ENCODE measurements at places on chromosomes 5 and 9.

GRCh38 chr9:132754236-132754635 is 84.0 kb downstream of the GTF3C4 start:
- no peak for DNase-seq

DNA sequence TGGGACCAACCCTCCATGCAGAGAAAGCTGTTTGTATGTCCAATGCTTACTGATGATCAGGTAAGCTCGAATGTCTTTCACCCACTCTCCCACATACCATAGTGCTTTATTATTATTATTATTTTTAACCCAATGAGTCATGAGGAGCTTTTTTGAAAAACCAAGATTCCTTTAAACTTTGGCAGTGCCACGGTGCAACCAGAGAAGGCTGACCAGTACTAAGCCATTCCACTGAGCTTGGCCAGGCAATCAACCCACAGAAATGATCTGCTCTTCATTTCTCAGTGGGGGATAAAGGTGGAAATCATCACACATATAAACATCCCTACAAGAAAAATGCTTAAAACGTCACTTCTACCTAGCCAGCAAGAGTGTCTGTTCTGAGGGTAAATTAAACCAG is 35.5 kb downstream of the JAKMIP2 start:
- DNase-seq, result no peak

GRCh38 chr5:66450237-66450636 is 146.0 kb upstream of the MAST4 start:
- DNase-seq, result no peak

DNA sequence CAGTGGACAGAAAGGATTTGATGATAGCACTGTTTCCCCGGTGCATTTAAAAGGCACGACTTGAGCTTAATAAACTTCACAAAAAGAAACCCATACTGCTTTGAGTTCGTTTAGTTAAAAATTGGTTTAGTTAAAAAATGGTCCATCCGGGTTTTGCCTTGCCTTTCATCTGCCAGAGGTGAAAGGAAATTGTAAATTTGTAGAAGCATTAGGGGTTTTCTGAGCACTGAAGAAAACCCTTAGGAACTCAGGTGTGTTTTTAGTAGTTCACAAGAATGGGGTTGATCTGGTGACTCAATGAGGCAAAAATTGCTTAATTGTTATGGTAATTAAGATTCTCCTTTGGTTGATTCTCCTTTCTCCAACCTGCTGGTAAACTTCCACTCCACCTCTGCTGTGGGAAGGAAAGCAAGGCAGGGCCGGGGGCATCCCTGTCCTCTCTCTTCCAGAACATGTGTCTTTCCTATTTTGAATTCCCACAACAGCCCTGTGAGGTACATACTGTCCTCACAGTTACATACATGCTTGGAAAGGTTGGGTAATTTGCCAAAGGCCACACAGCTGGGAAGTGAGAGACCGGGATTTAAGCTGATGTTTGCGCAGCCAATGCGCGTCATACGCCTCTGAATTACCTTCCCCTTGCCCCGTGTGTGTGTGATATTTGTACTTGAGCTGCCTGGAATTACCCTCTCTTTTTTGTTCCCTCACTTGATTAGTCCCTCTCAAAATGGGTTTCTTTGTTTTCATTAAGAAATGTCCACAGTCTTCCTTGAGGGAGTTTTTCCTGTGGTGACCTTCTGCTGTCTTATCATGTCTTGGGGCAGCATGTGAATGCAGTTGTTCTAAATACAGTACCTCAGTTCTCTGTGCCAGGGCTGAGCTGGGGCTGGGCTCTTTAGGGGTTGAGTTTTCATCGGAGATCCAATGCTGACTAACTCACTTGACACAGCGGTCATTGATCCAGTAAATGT is 94.4 kb downstream of the ARHGAP26 start:
- no peak for DNase-seq

DNA sequence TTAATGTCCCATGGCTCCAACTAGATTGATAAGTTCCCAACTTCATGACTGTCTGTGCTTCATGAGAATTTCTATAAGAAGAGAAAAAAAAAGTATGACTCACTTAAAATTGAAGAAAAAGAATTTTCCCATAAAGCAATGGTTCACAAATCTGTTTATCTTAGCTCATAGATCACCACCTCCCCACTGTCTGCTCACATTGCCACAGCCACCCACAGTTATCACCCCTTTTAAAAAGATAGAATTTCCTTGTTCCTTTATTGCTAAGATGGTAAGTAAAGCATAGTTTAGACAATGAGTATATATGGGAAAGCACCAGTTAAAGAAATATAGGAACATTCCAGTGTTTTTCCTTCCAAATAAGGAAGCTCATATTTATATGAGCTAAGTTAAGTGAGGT is 67.1 kb downstream of the ALDH7A1 start:
- no peak for DNase-seq

DNA sequence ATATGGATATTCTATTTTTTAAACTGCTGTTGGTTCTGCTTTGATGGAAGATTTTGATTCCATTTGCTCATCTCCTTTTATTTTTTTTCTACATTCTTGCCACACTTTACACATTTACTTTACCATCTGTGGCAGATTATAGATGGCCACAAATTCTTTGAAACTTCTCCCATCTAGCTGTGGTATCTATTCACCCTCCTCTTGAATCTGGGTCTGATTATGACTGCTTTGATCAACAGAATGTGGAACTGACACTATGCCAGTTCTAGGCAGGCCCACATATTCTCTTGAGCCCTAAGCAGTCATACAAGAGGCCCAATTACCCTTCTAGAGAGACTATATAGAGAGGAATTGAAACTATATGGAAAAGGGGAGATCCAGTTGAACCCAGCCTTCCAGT is 439.0 kb upstream of the PTGER4 start:
- DNase-seq, result no peak

GRCh38 chr9:14313378-14313940 is 482 bp downstream of the NFIB start:
- DNase-seq, result no peak

DNA sequence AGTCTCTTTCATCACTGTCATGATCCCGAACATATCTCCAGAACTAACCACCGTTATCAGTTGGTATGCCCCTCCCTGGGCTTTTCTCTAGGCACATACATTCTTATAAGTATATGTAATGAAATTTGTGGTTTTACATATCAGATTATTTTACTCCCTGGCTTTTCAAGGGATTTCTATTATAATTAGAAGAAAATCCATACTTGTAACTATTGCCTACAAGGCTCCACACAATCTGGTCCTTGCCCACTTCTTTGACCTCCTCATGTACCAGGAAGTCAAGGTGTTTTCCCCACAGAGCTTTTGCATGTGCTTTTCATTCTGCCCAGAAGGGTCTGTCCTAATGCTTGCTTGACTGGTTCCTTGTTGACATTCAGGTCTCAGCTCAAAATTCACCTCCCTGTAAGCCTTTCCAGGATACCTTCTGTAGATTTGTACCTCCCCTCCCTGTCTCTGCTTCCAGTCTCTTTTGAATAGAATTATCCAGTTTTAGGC is 33.6 kb upstream of the HSD17B4 start:
- DNase-seq, result no peak

DNA sequence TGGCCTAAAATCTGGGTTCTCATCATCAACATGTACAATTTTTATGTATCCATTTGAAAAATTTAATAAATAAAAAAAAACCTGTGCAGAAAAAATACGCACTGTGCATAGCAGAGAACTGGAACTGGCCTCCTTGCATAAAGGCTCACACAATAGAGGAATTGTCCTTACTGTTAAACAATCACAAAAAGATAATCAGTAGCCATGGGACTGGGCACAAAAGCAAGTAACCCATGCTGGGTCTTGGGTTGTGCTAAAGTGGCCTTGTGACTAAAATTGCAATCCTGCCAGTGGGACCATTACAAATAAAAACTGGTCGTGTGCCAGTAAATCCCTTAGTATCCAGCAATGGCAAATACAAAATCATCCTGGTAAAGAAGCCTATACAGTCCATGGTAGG is 1646.6 kb downstream of the MAT2B start:
- DNase-seq, result no peak

DNA sequence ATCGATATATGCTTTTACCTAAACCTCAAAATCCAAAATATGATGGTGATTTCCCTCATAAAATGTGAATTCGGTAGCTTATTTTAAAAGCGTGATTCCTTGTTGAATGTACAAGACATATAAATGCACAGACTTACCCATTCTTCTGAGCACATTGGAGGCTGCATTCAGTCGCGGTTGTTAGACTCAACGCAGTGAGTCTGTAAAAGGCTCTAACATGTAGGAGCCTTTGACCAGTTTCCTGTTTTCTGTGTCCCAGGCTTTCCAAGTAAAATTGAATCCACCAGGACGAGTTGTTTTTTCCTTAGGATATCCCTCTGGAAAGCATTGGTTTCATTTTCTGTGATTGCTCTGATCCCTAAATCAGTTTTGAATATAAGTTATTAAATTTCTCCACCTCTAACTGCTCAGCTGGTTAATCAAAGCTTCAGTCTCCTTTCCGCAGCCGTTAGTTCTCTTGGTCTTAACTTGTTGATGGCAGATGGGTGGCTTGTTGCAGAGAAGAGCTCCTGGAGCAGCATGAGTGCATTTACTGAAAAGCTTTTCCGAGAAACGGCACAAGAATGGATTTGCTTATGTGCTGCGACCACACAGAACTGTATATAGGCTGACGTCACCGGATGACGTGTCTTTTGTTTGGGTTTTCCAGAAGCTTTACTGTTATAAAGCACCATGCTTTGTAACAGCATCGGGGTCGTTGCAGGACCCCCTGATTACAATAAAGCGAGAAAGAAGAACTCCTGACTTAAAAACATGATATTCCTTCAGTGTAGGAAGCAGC is at the start of gene LRRTM2:
TSS of gene LRRTM2 (minus strand) at position 565 of the 781 bp plus-strand sequence. CDS start at position 141, 424 bp downstream.
- DNase-seq, result no peak
